ENCODE measurements at places on chromosomes 7 and 10. TPM values are rescaled to one million over a fixed set of nuclear protein-coding genes. Genes with fewer than 3 reads are reported as not detected.

- H3K27ac ChIP-seq: no peak overlapping the region
- no peaks in the 10 kb centered on the region for H3K27me3 ChIP-seq
- DNase-seq: no peak
- no peak overlapping the region for H3K4me3 ChIP-seq
Observed at GRCh38 chr7:140526214-140526613, 46.9 kb upstream of the MKRN1 start.

GRCh38 chr10:47409866-47410256, 25.8 kb upstream of the ZNF488 start:
- DNase-seq: no peak
- H3K4me3 ChIP-seq: no peak overlapping the region
- no peaks in the 10 kb centered on the region for H3K36me3 ChIP-seq
- H3K27me3 ChIP-seq: no peaks in the 10 kb centered on the region
- no peak overlapping the region for H3K27ac ChIP-seq

GRCh38 chr10:61470740-61471139, 17.6 kb upstream of the TMEM26 start:
- no peaks in the 10 kb centered on the region for H3K4me1 ChIP-seq
- no peak overlapping the region for H3K4me3 ChIP-seq
- H3K36me3 ChIP-seq: no peaks in the 10 kb centered on the region
- no peaks in the 10 kb centered on the region for H3K27me3 ChIP-seq
- no peak for DNase-seq

- no peak overlapping the region for H3K4me3 ChIP-seq
- H3K36me3 ChIP-seq: peaks cover 6% of the 10 kb centered on the region
- no peak for DNase-seq
Observed at GRCh38 chr10:86880971-86881370, 76.4 kb downstream of the MMRN2 start.

- no peak overlapping the region for H3K4me3 ChIP-seq
- H3K36me3 ChIP-seq: no peaks in the 10 kb centered on the region
- no peak overlapping the region for H3K27ac ChIP-seq
- no peak for DNase-seq
Observed at GRCh38 chr7:48621076-48621475, 303.3 kb upstream of the CDC14C start.

DNA sequence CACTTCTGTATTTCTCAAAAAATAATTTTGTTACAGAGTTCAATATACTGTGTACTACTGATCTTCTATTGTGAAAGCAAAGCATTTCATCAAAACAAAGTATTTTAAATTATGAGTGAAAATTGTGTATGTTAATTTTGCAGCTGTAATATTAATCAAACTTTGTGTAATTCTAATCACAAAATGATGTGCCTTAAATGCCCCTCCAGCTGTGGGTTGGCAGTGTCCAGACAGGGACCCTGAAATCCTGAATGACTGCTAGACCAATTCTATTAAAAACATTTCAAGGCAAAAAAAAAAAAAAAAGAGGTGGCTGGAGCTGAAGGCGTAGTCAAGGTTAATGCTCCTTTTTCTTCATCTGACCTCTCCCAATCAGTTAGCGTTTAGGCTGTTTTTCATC, 36.2 kb downstream of the SCD start:
- no peaks in the 10 kb centered on the region for H3K4me1 ChIP-seq
- no peaks in the 10 kb centered on the region for H3K27me3 ChIP-seq
- DNase-seq: no peak
- H3K4me3 ChIP-seq: no peak overlapping the region

GRCh38 chr7:101538596-101539459, 90.3 kb downstream of the MYL10 start:
- no peaks in the 10 kb centered on the region for H3K27me3 ChIP-seq
- H3K4me1 ChIP-seq: no peaks in the 10 kb centered on the region
- H3K36me3 ChIP-seq: no peaks in the 10 kb centered on the region
- no peak overlapping the region for H3K4me3 ChIP-seq
- no peak overlapping the region for H3K27ac ChIP-seq

Gene TMEM176A
- total RNA-seq: 42.0 TPM

Gene CDC14C
- not detected for total RNA-seq

Gene STEAP4
- 2.3 TPM for total RNA-seq

Gene PSD
- total RNA-seq: 24.6 TPM

Gene CYP2C8
- 5.8 TPM for total RNA-seq

Gene ABCB1
- 0.87 TPM for total RNA-seq

Gene ATOH7
- total RNA-seq: not detected

Data from stomach (tissue), 19 donors.